RPMI8226 (cell line): ENCODE measurements at places on chromosomes 4 and X.
A peak's percentile ranks its signal among the peaks of the same experiment; 100 is the strongest.

- DNase-seq, result no peak
These were observed 16.6 kb downstream of the GEMIN8 start for GRCh38 chrX:14013054-14013453.

- no peak for DNase-seq
These were observed 87.3 kb downstream of the CFAP299 start for GRCh38 chr4:80422727-80423404.

DNA sequence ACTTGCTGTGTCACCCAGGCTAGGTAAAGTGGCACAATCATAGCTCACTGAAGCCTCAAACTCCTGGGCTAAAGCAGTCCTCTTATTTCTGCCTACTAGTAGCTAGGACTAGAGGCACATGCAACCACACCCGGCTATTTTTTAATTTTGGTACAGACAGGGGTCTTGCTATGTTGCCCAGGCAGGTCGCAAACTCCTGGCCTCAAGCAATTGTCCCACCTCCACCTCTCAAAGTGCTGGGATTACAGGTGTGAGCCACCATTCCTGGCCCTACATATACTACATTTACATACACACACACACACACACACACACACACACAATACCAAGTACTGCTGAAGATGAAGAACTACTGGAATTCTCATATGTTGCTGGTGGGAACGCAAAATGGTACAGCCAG, 26.9 kb downstream of the SMIM31 start:
- no peak for DNase-seq

DNA sequence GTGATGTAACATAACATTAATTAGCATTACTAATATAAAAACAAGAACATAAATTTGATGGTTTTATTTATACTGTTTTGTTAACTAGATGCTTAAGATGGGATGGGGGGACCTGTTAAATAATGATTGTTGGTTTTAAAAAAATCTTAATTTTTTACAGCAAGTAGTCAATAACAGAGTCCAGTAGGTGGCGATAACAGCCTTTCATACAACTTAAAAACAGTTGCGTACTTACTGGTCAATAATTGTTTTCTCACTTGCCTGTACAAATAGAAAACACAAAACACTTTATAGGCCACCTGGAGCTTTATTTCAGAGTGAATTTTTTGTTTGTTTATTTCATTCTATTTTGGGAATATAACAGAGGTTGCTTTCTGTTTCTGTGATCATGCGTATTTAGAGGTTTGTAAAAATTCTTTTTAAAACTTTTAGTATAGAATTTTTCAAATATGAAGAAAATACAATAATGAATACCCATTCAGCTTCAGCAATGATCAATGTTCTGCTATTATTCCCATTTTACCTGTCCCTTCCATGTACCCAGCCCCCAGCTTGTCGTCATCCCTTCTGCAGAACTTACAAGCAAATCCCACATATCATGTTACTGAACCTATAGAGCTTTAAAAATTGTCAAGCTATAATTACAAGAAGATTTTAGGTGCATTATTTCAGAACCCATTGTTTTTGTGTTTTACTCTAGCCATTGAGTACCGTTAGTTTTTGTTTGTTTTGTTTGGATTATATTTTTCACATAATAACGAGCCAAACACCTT, 97.1 kb downstream of the MRPL1 start:
- DNase-seq, result peak; percentile 31

DNA sequence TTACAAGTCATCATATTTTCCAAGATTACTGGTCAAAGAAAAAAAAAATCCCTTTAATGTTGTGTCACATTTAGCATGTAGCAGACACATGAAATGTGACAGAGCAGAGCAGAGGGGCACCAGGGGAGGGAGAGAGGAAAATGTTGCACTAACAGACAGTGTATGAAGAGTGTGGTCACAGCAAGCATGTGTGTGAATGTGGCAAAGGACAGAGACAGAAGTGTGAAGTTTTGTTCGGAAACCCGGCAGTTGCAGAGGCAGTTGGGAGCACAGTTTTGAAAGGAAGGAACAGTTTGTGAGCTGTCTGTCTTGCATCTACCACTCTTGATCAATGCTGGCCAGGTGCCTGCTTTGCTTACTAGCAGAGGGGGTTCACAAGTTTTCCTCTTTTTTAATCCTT, 83.9 kb upstream of the MAP3K15 start:
- no peak for DNase-seq

GRCh38 chr4:98260047-98260578, 1.1 kb upstream of the RAP1GDS1 start:
- peak; percentile 30 for DNase-seq

- DNase-seq, result no peak
These were observed 20.9 kb upstream of the CCDC149 start for GRCh38 chr4:24933684-24934275.

GRCh38 chr4:13706716-13707115, 79.2 kb upstream of the BOD1L1 start:
- no peak for DNase-seq

GRCh38 chr4:55491486-55491885, 55.2 kb downstream of the CLOCK start:
- no peak for DNase-seq

- DNase-seq, result no peak
These were observed 13.0 kb upstream of the PDCL2 start for GRCh38 chr4:55604996-55605395.

- DNase-seq, result no peak
These were observed 39.3 kb upstream of the TXK start for GRCh38 chr4:48173056-48173991.
